Adipose tissue (tissue), 3 donors: ENCODE measurements at places on chromosomes 5 and 9. TPM values are rescaled to one million over a fixed set of nuclear protein-coding genes. Genes with fewer than 3 reads are reported as not detected.

Gene VPS13A
- 3.8 TPM for polyA plus RNA-seq

Gene GPR21
- not detected for polyA plus RNA-seq

Gene ATOSB
- 4.7 TPM for polyA plus RNA-seq

Gene PFN3
- not detected for polyA plus RNA-seq

Gene TLX3
- polyA plus RNA-seq: not detected

Gene PCDHB5
- polyA plus RNA-seq: 5.8 TPM

Gene C1QTNF2
- 0.56 TPM for polyA plus RNA-seq

Gene PCDHGB2
- polyA plus RNA-seq: 0.71 TPM

Gene SHISAL2B
- 0.27 TPM for polyA plus RNA-seq
